Hair follicular keratinocyte (primary cell): ENCODE measurements at places on chromosomes 6 and 20. TPM values are rescaled to one million over a fixed set of nuclear protein-coding genes. Genes with fewer than 3 reads are reported as not detected.

The ACSS1 gene
- 3.4 and 3.9 TPM in 2 replicates for total RNA-seq

The ABHD16B gene
- not detected in 2 replicates for total RNA-seq

The DZANK1 gene
- total RNA-seq = 0.65 and 1.9 TPM in 2 replicates

The HLA-DRB1 gene
- total RNA-seq = not detected in 2 replicates

The NKX2-2 gene
- not detected in 2 replicates for total RNA-seq

The PLN gene
- not detected in 2 replicates for total RNA-seq

The MC3R gene
- not detected in 2 replicates for total RNA-seq

The FAM120B gene
- total RNA-seq = 8.2 and 13.0 TPM in 2 replicates

The SSTR4 gene
- not detected in 2 replicates for total RNA-seq

The NKX2-4 gene
- not detected in 2 replicates for total RNA-seq

The OPN5 gene
- not detected in 2 replicates for total RNA-seq

The BNIP5 gene
- not detected in 2 replicates for total RNA-seq

The MUC21 gene
- not detected in 2 replicates for total RNA-seq

The SDCBP2 gene
- total RNA-seq = 3.9 and 11.3 TPM in 2 replicates

The SLC44A4 gene
- 0.04 TPM in 1 of 2 replicates, not detected in the other for total RNA-seq

The TRAPPC3L gene
- 0.70 TPM in 1 of 2 replicates, not detected in the other for total RNA-seq

The TREML2 gene
- total RNA-seq = 0.08 and 0.23 TPM in 2 replicates

The KIF3B gene
- total RNA-seq = 13.3 and 15.4 TPM in 2 replicates

The TRIM40 gene
- not detected in 2 replicates for total RNA-seq

The GPR63 gene
- total RNA-seq = 1.4 and 1.7 TPM in 2 replicates

The MAS1 gene
- not detected in 2 replicates for total RNA-seq

The ZC3H12D gene
- total RNA-seq = not detected in 2 replicates

The CLVS2 gene
- total RNA-seq = not detected in 2 replicates

The VPS16 gene
- 26.0 and 28.3 TPM in 2 replicates for total RNA-seq

The PNPLA1 gene
- 0.16 TPM in 1 of 2 replicates, not detected in the other for total RNA-seq

The PDE10A gene
- not detected in 2 replicates for total RNA-seq

The SLC24A3 gene
- 0.08 and 0.55 TPM in 2 replicates for total RNA-seq

The POM121L2 gene
- not detected in 2 replicates for total RNA-seq

The VGLL2 gene
- total RNA-seq = not detected in 2 replicates

The ZNF343 gene
- 4.2 and 6.1 TPM in 2 replicates for total RNA-seq

The MOG gene
- not detected in 2 replicates for total RNA-seq

The KCNK16 gene
- not detected in 2 replicates for total RNA-seq

The EFCAB8 gene
- not detected in 2 replicates for total RNA-seq

The TTBK1 gene
- total RNA-seq = 0.04 TPM in 1 of 2 replicates, not detected in the other

The FOXS1 gene
- total RNA-seq = not detected in 2 replicates

The FOXQ1 gene
- 4.5 and 6.0 TPM in 2 replicates for total RNA-seq

The COL9A1 gene
- not detected in 2 replicates for total RNA-seq

The BTN1A1 gene
- not detected in 2 replicates for total RNA-seq

The PTPRT gene
- under 0.01 TPM in 1 of 2 replicates, not detected in the other for total RNA-seq

The RGS19 gene
- total RNA-seq = 20.8 and 20.9 TPM in 2 replicates

The BPIFB1 gene
- total RNA-seq = not detected in 2 replicates

The HLA-DQB1 gene
- 9.0 and 17.6 TPM in 2 replicates for total RNA-seq

The DLL1 gene
- total RNA-seq = 19.4 and 37.1 TPM in 2 replicates

The PACSIN1 gene
- total RNA-seq = not detected in 2 replicates

The CCM2L gene
- not detected in 2 replicates for total RNA-seq

The NEDD9 gene
- total RNA-seq = 3.9 and 6.6 TPM in 2 replicates

The ARHGAP40 gene
- 0.34 and 1.6 TPM in 2 replicates for total RNA-seq

The PROKR2 gene
- total RNA-seq = not detected in 2 replicates
